ENCODE measurements at places on chromosomes 2 and 18.

- DNase-seq = peak; percentile 61
Measured at GRCh38 chr18:59988098-59988706, 88.4 kb downstream of the PMAIP1 start.

- no peak for DNase-seq
Measured at GRCh38 chr2:8138923-8139667, 542.8 kb upstream of the ID2 start.

GRCh38 chr2:228318218-228318617 is 136.7 kb upstream of the SPHKAP start:
- no peak for DNase-seq

- DNase-seq = no peak
Measured at GRCh38 chr2:10883801-10884478, 27.8 kb upstream of the KCNF1 start.

DNA sequence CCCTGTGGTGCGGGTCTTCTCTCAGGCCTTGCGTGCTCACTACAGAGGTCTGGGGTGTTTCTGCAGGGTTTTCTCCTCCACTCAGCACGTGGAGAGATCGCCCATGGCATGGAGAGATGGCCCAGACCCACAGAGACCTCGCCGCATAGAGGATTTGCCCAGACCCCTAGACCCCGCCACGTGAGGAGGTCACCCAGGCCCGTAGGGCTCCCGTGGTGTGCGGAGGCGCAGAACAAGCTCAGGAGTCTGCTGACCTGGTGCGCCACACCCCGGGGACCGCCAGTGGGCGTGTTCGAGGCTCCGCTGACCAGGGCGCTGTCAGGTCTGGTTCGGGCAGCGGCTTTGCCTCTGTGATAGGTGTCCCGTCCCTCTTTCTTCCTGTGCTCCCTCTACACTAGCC is 64.5 kb downstream of the ADI1 start:
- DNase-seq = no peak

DNA sequence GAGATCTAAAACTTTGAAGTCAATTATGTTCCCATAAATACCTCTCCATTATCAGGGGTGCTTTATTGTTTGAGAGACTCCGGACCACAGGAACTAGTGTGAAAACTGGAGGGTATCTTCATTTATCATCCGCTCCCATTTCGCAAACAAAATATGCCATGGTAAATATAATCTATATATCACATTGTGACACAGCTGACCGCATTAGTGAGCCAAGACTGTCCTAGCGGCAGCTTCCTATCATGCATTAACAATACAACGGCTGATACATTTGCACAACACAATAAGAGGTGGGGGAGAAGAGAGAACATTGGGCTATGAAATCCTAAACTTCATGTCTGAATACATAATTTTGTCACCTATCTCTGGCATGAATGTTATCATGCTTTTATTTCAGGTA is 29.5 kb downstream of the BCL11A start:
- no peak for DNase-seq

- DNase-seq = no peak
Measured at GRCh38 chr2:239747274-239747673, 277.9 kb downstream of the NDUFA10 start.

- DNase-seq = no peak
Measured at GRCh38 chr2:68753318-68753717, 18.7 kb downstream of the ARHGAP25 start.

- no peak for DNase-seq
Measured at GRCh38 chr2:145289946-145290345, 770.0 kb upstream of the ZEB2 start.

DNA sequence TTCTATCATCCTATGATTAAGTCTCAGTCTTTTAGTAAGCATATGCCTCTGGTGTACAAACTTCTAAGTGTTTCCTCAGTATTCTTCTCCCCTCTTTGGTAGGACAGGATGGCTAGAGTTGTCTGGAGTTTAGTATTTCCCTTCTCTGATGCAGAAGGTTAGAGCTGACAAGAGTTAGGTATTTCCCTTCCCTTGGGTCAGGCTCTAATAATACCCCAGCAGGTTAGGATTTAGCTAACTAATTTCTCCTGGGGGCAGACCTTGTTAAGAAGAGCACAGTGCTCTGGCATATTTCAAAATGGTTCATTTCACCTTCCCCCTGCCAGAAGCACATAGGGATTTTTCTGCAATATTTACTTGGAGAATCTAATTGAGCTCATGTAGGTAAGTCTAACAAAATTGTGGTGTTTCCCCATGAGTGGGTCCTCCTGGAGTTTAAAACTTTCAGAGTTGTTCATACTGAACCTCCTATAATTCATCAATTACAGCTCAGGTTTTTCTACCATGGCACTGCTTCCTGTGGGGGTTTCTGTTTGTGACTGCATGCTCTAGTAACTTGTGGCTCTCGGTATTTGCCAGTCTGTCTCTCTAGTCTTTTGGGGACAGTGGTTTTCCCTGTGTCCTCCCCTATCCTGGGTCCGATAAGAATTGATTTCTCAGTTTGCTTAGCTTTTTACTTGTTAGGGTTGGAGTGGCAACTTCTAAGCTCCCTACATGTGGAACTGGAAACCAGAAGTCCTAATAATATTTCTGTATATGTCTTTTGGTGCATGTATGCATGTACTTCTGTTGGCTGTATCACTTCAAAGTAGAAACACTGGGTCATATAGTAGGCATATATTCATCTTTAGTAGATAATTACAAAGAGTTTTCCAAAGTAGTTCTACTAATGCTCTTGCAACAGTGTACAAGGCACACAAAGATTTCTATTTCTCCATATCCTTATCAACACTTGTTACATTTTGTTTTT is 77.7 kb downstream of the GDF7 start:
- no peak for DNase-seq

DNA sequence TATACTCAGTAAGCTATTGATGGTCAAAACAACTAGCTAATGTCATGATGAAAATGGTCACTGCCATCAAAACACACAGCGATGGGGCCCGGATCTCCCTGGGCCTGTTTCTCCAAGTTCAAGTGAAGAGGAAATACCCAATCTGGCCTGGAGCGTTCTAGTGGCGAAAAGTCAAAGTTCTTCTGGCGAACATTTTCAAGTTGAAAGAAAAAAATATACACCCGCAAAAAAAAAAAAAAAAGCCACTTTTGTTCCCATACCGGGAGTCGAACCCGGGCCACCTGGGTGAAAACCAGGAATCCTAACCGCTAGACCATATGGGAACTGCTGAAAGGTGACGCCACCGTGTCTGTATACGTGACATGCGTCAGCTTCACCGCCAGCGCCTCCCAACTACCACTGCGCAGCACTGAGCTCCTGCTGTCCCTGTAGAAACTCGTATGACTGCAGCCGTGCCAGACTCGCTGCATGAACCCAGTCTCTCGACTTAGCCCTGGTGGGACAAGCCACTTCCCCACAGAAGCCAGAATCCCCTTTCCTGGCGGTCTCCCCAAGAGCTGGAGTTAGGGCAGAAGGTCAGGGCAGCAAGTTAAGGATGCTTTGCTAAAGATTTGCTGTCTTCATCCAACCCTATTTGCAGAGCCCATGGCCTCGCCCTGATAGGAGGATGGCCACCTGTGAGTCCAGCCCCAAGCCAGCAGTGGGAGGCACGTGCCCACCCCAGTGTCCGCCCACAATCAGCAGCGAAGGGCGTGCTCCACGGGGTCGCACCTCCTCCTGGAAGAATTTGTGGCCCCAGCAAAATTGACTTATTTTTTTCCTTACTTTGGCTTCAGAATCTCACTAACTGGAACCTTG is 5.6 kb upstream of the IMP4 start:
- peak; percentile 65 for DNase-seq

DNA sequence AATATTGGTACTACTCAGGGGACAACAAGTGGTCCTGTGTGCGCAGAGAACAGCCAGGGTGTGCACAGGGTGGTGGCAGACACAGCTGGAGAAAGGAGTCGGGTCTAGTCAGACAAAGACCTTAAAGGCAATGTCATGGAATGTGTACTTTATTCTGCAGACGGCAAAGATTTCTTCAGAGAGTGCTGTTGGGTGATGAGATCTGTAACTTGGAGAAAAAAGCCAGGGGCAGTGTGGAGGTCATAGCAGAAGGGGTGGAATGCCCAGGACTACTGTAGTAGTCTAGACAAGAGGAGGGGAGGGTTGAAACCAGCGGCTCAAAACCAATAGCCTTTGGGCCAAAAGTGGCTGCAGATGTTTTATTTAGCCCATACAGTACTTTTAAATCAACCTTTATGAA is 121.3 kb upstream of the ZFP36L2 start:
- no peak for DNase-seq

DNA sequence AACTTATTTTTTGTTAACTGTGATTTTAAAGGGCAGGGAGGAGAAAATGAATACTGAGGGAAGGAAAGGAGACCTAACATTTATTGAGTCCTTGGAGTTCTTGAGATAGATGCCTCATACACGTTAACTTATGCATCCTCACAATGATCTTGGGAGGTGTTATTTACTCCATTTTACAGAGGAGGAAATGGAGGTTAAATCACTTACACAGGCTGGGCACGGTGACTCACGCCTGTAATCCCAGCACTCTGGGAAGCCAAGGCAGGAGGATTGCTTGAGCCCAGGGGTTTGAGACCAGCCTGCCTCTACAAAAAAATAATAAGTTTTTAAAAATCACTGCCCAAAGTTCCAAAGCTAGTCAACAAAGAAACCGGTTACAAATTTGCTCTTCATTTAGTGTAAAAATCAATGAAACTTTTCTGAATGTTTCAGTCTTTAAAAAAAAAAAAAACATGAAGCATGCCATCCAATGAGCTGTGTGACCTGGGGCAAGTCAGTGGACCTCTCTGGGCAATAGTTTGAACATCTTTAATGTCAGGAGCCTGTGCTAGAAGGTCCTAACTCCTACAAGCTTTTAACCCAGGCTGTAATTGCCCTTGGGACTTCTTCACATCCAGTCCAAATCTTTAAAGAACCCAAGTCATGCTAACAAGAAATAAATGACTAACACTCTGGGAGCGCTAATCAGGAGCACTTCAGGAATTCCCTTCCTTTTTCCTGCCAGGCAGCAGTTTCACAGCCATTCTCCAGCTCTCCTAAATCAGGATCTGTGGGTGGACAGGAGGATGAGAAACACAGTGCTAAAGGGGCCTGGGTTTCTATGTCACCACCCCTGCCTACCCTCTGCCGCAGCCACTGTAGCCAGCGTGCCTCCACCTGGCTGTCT is 176.4 kb downstream of the TMEM247 start:
- DNase-seq = no peak

DNA sequence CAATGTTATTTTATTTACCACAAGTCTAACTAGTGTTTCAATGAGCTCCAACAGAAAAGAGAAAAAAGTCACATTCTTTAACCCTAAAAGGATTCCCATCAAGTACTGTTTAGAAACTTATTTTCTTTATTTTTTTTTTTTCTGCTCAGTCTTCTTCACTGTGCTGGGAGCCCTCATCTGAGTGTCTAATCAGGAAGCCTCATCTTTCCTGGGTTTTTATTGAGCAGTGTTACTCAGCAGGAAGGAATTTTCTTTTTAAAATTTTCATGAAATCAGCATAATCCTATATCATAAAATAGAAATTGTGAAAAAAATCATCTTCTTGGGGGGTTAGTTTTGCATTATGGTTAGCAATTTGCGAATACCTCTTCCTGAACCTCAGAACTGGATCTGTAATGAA is 453.8 kb downstream of the CDH2 start:
- DNase-seq = no peak

DNA sequence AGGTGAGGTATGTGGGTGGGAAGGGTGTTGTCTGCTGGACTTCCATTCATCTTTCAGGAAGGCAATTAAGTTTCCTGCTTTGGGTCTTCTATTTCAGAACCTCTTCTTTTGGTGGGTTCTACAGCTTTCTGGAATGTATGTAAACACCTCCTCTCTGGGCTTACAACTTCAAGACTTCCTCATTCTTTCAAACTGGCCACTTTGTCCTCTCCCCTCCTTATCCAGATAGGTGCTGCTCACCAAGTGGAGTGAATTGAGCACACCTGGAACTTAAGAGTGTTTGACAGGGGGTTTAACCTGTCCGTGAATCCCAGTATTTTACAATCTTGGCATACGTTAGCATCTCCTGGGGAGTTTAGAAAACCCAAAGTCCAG is 5.2 kb upstream of the MRPL33 start:
- DNase-seq = no peak

DNA sequence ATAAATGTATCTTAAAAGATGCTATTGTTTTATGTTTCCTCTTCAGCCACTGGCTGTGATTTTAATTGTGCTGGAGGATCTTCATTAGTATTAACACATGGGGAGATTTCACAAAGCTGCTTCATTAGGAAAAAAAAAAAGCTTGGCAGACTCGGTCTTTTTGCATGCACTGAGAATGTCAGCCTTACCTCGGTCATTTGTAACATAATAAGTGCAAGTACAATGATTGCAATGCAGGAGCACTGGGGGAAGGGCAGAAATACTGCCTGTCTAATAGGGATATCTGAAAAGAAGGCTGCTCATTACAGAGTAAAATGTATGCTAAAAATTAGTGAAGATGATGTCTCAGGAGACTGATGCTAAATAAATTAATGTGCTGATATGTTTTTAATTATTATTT is 1.3 kb upstream of the BAZ2B start:
- no peak for DNase-seq

DNA sequence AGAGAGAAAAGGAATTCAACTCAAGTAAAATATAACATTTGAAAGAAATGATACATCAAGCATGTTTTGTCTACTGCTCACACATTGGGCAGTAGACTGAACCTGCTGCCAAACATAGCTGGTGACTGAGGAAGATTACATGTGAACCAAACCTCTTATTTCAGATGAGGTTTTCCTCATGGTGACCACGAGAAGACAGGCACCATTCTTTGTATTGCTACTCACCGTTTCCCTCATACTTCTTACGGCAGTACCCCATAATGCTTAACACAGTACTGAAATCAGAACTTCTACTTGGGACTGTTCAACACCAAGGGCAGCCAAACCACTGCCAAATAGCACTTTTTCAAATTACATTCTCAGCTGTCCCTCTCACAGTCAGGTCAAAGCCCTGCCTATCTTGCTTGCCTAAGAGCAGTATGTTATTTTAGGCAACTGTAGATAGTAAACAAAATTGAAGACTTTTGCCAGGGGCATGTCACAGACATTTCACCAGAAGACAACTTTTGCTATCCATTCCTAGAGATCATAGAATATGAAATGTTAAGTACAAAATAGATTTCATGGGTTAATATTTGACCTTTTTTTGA is 167.1 kb upstream of the DOK6 start:
- no peak for DNase-seq
